Germinal center (tissue), 1 donor: ENCODE measurements at places on chromosomes 1 and 21.
A peak's percentile ranks its signal among the peaks of the same experiment; 100 is the strongest.

DNA sequence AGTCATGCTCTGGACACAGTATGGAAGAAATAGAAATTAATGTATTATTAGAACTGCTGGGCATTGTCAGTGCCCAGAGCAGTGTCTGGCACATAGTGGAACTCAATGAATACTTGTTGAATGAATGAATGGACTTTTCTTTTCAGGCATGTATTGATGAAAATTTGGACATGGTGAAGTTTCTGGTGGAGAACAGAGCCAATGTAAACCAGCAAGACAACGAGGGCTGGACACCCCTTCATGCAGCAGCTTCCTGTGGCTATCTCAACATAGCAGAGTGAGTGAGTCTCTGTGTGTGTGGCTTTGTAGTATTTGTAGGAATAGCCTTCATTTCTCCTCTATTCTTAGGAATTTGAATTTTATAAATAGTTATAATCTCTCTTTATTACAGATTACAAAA is 68.1 kb downstream of the PPP1R12B start:
- DNase-seq, result no peak

GRCh38 chr1:240909701-240910457 is 297.9 kb upstream of the GREM2 start:
- DNase-seq, result no peak

DNA sequence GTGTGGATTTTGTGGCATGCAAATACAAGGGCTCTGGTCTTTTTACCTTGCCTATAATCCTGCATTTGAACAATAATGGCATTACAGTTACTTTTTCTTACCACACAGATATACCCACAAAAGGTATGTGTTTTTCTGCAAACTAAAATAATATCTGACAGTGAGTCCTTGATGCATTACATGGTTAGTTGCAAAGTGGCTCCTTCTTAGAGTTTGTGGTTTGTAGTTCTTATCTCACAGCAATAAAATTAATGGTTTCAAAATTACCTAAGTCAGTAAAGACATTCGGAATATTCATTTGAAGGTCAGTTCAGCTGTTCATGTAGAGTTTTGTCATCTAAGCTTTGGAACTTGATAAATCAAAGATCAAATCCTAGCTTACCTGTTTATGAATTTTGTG is 43.5 kb downstream of the SNX7 start:
- no peak for DNase-seq

DNA sequence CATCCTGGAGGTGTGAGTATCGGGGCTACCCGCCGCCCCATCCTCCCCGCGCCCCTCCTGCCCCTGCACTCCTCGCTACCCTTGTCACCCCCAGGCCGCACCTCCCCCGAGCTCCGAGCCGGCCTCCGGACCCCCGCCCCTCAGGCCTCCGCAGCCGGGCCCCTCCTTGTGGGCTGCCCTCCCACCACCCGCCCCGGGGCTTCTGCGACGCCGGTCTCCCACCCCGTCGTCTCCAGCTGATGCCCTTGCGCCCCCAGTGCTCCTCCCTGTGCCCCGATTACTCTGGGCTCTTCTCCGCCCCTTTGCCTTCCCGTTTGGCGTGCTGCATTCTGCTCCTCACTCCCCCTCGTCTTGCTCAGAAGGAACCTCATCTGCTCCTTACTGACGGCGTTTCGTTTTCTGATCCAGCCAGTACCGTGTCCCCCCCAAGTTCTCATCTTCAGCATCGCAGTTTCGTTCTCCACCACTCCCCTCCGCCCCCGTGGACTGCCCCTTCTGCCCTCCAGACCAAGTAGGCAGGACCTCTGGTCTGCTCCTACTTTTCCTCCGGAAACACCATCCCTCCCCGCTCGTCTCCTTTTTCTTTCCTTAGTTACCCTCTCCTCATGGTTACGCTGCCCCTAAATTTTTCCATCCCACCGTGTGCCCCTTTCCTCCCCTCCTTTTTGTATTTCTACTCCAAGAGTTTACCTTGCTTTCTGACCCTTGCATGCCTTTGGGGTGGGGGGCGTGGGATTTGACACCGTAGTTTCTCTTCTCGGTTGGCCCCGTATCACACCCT is 841 bp downstream of the SNX27 start:
- DNase-seq, result peak; percentile 40

DNA sequence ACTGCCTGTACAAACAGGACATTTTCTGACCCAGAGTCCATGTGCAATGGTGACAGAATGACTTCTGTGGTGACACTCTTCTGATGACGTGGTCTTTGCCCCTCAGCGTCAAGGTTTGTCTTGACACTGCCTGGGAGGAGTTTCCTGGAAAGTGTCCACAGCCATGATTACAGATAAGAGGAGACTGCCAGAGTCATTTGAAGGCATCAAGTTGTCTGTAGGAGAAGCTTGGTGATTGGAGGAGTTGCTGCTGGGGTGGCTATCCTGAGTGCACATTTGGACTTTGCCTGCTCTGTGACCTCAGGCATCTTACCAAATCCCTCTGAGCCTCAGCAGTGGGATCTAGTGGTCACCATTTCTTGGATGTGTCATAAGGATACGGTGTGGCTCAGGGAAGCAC is 17.7 kb downstream of the TCHHL1 start:
- DNase-seq, result no peak

- no peak for DNase-seq
Observed at GRCh38 chr1:70635868-70636267, 224.8 kb downstream of the CTH start.

GRCh38 chr1:243394601-243395464 is 139.0 kb downstream of the SDCCAG8 start:
- DNase-seq, result no peak

DNA sequence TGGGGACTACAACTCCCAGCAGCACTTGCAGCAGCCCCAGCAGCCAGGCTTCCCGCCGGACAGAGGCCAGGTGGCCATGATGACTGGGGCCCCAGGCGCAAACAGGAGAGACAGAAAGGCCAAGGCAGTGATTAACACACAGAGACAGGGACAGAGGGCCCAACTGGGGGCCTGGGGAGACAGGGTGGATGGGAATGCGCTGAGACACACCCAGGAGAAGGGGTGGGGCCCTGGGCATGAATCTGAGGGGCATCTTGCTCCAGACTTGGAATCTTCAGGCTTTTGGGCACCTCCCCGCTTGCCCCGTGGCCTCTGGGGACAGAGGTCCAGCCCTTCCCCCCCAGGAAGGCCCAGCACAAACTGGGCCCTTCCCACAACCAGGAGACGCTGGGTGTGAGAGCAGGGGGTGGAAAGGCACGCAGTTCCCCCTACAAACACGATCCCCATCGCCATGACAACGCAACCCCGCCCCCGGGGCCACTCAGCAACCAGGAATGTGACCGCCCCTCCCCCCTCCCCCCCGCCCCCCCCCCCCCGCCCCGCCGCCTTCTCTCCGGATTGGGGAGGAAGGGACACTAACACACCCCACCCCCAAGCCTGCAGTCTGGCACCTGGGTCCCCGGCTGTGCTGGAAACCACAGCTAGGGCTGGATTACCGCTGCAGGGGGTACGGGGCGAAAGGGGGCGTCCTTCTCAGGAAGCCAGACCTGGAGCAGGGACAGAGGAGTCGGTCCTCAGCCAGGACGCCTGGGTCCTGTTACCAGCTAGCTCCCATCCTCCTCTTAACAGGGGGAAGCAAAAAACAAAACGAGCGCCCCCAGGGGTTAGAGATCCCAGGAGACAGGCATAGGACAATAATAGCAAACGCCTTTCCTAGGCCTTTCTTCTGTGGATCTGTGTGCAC is 4.5 kb downstream of the HDGF start:
- DNase-seq, result peak; percentile 54
